ENCODE measurements at places on chromosomes 4 and X.

- no peak for DNase-seq
Observed at GRCh38 chr4:173696551-173696950, 166.5 kb upstream of the HAND2 start.

DNA sequence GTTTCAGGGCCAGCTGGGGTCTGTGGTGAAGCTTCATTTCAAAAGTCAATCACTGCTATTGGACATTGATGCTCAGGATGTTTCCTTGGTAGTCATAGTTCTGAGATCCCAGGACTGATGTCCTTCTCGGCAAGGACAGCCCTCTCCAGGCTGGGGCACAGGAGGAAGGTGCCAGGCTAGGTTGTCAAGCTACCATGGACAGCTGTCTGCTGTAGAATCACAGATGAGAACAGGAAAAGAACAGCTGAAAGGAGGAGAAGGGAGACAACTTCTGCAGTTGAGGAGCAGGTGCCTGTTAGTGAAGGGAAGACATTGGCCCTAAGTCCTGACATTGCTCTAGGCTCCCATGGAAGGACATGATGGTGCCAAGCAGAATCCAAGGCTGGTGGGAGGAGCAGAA lies 58.0 kb downstream of the XAGE2 start:
- no peak for DNase-seq

DNA sequence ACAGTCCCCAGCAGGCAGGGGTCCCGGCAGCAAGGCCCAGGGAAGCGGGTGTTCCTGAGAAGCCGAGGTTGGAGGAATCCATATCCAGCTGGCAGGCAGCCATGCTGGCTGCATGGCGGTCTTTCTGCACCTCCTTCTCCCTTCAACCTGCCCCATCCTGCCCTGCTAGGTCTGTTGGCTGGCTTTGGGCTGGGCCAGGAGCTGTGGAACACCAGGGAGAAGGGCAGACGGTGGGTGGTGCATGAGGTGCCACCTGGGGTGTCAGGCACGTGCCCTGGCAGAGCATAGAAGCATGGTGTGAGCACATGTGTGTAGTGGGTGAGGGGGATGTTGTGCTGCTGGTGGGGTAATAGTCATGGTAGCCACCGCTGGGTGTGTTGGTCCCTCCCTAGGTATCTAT lies 150.1 kb downstream of the PJA1 start:
- DNase-seq: no peak

DNA sequence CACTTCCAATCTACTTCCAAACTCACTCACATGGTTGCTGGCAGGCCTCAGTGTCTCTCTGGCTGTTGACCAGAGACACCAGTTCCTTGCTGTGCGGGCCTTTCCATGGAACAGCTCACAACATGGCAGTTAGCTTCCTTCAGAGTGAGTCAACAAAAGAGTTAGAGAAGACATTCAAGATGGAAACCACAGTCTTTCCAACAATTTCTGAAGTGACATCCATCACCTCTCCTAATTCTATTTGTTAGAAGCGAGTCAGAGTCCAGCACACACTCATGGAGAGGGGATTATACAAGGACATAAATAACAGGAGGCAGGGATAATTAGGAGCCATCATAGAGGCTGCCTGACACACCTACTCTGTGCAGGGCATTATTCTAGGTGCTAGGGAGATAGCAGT lies 62.5 kb upstream of the TMEM164 start:
- no peak for DNase-seq

DNA sequence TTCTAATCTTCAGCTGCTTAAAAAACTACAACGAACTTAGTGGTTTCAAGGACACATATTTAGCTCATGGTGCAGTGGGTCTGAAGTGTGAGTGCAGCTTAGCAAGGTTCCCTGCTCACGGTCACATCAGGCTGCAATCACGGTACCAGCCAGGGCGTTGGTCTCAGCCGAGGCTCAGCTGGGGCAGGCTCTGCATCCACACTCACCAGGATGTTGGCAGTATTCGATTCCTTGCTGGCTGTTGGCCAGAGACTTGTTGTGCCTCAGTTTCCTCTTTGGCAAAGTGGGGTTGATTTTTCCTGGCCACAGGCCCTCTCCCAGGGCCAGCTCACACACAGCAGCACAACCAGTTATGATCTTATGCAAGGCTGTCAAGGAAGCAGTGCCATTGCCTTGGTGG lies 61.8 kb downstream of the TRMT44 start:
- DNase-seq: no peak

GRCh38 chrX:27890611-27891010 lies 82.8 kb downstream of the MAGEB10 start:
- no peak for DNase-seq

DNA sequence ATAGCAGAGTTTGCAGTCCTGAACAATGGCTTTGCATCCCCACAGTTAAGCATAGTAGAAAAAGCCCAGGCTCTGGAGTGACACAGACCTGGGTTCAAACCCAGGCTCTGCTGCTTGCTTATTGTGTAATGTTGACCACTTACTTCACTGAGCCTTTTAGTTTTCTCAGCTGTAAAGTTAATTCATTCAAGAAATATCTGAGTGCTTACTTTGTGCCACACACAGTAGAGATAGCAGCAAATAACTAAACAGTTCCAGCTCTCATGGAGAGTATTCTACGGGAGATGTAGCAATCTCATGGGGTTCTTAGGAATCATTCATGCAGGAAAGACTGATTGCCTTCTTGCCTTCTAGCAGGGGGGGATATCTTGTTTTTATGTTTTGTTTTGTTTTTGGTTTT lies 63.2 kb downstream of the SLC9A6 start:
- no peak for DNase-seq

GRCh38 chrX:155997436-155997835 lies at the start of gene IL9R:
TSS of gene IL9R (plus strand) at chrX:155997696. CDS start at chrX:155997760, 64 bp downstream.
- DNase-seq: peak; percentile 80

- DNase-seq: no peak
Observed at GRCh38 chr4:185941461-185941860, 127.5 kb upstream of the TLR3 start.

DNA sequence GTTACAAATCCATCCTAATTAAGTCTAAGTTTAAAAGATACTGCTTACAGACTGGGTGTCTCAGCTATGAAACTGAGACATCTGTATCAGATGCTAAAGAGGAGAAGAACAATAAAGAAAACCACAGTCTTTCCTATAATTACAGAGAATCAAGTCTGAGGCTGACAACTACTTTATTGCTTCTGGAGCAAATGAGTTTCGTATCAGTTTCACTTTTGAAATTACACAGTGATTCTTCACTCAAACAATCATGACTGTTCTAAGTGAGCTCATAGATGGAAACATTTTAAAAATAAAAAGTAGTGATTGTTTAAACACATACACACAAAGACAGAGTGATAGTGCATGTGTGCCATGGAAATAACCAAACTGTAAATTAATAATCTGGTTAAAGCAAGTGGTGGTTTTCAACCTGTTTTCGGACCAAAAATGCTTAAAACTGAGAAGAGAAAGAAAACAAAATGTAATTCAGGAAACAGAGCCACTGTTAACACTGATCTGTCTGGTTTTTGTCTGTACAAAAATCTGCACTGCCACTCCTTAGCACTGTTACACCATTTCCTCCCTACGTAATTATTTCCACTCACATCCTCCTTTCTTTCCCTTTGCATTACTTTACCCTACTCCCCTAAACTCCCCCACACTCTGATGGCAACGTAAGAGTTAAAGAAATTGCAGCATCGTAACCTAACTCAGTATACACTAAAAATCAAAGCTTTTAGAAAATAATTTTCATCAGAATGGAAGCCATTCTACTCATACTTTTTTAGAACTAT lies 12.5 kb downstream of the RFC1 start:
- DNase-seq: no peak

DNA sequence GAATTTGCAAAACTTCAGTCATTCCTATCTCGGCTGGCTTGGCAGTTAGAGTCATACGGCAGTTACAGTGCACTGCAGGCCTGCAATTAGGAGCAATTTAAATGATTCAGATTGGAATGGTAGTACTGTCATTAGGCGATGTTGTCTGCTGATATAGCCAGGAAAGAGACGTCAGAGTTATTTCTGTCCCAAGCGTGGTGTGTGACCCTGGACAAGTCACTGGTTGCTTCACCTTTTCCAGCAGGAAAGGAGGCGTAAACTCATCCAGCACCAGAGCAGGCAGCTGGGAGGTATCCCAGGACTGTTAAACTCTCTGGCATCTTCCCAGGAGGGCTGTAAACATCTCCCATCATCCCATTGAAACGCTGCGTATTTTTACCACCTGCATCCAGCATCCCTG lies 836 bp upstream of the LNX1 start:
- DNase-seq: no peak

Data from activated effector memory CD4-positive, alpha-beta T cell treated with anti-CD3 and anti-CD28 coated beads, Interleukin-2, amount 50 U/mL, for 16 hours (primary cell).